ENCODE measurements at places on chromosomes 2 and 18.

DNA sequence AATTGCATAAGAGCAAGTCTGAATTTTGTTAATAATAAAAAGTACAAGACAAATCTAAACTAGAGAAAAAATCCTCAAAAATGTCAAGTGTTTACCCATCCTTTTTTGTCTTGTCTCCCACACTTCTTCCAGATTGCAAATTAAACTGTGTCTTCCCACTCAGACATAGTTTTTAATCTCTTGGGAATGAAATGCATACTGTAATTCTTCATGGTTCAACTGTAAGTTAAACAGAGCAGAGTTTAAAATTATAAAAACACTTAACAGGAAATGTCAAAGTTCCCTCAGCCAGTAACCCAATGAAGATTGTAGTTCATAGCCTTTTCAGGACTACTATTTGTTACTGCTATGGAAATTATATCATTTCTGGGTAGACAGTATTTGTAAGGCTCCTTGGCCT, 171.8 kb downstream of the UBE2E3 start:
- DNase-seq = no peak

- no peak for DNase-seq
Observed at GRCh38 chr2:171158790-171159371, 1.8 kb downstream of the TLK1 start.

DNA sequence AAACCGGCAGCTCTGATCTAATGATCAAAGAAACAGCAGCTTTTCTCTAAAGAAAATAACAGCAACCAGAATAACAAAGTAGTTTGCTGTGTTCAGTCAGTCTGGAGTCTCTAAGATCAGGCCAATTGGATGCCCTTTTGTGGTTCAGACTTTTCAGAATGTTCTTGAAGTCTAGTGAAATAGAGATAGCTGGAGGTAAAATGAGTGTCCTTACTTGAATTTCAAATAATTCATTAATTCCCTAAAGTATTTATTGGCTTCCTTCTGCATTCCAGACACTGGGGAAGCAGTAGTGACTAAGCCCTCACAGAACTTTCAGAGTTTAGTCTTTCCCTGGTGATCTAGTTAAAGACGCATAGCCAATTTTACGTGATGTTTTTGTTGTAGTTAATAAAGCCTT, 58.7 kb downstream of the C18orf54 start:
- DNase-seq = no peak

GRCh38 chr18:26656944-26657536, 108.7 kb upstream of the KCTD1 start:
- DNase-seq = peak; percentile 69

DNA sequence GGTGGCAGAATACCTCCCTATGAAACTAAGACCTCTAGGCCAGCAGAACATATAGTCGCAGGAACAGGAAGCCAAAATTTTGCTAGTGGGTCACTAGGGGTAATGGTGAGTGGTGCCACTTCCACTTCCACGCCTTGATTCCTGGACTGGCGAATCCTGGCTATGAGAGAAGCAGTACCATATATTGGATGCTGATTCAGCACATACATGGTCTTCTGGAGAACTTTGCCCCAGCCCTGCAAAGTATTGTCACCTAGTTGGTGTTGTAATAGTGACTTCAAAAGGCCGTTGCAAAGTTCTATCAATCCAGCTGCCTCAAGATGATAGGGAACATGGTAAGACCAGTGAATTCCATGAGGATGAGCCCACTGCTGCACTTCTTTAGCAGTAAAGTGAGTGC, 769.8 kb upstream of the GYPC start:
- DNase-seq = no peak

- DNase-seq = no peak
Observed at GRCh38 chr2:1049691-1050090, 99.0 kb downstream of the SNTG2 start.

DNA sequence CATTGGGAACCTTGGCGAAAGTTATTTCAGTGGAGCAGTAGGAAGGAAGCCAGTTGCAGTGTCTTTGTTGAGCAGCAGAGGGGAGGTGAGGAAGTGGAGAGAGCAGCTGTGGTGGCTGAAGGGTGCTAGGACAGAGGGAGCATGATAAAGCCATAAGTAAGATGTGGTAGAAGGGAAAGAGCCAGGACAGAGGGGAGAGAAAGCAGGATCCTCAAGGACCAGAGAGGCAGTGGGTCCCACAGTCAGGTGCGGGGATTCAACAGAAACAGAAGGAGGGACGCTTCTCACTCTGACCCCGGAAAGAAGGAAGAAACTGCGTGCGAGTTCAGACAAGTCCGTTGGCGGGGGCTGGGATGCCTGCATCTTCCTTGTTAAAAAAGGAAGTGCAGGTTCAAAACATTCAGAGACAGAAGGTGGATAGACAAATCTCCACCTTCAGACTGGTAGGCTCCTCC, at the start of gene CXCR2:
Gene CXCR2, plus strand, starts transcription at position 403 of the 455 bp plus-strand sequence. CDS start 8,774 bp downstream, outside the sequence.
- DNase-seq = no peak

Measured in mucosa of gallbladder (tissue), 1 donor.